NCI-H187 treated with DMSO at 0.1 percent for 48 hours (cell line): ENCODE measurements at places on chromosomes 16 and 17.

DNA sequence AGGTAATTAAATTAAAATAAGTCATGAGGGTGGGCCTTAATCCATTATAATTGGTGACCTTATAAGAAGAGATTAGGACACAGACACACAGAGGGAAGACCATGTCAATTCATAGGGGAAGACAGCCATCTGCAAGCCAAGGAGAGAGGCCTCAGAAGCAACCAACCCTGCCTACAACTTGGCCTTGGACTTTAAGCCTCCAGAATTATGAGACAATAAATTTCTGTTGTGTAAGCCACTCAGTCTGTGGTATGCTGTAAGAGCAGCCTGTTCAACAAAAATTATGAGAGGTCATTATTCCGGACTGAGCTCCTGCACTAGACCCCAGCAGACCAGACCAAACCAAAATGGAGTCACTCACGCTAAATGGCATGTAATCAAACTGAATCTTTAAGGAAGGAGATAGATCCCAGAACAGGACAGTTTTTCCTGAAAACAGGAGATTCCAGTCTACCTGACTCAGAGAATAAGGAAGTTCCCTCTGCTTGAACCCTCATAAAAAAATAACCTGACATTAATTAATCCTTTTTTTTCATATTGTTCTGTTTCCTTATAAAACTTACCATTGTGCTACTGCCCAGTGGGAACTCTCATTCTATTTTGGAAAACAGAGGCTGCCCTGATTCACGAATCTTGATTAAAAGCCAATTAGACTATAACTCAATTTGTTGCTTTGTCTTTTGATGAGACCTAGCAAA, 74.3 kb downstream of the DNAH3 start:
- no peak for DNase-seq

GRCh38 chr16:66289986-66290385, 76.5 kb upstream of the CDH5 start:
- no peak for DNase-seq

DNA sequence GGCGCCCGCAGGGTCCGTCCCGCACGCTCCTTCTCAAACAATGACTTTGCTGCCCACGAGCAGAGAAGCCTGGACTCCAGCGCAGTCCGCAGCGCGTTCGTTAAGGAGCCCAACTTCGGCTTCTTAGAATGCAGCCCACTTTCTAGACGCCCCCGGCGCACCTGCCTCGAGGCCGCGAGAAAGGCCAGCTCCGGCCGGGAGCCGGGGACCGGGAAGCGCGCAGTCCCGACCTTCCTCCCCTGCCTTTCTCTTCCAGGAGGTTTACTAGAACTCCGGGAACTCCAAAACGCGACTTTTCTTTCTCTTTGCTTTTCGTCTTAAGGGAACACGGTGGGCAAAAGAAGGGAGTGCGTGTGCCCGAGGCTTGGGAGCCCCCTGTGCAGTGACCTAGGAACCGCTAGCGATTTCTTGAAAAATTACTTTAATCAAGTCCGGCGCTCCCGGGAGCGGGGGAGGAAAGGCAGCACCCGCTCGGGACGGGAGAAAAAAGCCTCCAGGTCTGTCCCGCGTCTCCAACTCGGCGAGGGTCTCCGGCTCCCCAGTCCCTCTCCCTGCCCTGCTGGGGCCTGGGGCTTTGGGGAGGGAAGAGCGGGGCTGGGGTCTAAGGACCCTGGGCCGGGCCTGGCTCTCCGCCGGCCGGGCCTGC, 2.6 kb downstream of the HNF1B start:
- DNase-seq = no peak

DNA sequence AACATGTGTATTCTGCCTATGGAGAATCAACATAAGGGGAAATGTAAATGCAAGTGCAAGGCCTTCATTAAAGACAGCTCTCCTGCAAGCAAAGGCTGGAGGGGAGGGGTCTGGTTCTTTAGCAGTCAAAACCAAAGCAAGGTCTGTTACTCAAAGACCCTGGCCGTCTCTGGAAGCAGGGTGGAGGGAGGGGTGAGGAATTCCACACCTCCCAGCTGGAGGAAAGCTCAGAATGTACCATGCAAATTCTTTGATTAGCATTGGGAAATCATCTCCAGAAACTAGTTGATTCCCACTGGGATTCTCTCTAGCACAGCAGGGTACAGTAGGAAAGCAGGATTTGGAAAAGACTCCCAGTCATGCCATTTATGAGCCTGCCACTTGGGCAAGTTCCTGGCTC, 77.3 kb upstream of the ASIC2 start:
- no peak for DNase-seq

DNA sequence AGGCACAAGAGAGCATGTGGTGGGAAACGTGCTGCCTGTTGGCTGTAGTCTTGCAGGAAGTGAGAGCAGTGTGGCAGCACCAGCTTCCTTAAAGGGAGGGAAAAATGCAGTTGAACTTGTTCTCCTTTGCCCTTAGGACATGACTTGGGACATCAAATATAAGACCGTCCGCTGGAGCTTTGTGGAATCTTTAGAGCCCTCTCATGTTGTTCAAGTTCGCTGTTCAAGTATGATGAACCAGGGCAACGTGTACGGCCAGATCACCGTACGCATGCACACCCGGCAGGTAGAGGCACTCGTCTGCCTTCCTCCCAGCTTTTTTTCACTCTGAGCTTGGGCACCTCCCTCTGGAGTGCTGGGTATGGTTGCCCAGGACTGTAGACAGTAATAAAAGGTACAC, 23.3 kb downstream of the GPR179 start:
- no peak for DNase-seq
